ENCODE measurements at places on chromosomes 7 and 10. TPM values are rescaled to one million over a fixed set of nuclear protein-coding genes. Genes with fewer than 3 reads are reported as not detected.

GRCh38 chr7:102891693-102892261 lies 21.0 kb upstream of the LRRC17 start:
- DNase-seq, result no peak

CFAP70 gene
- 0.32 TPM for total RNA-seq

IFIT1B gene
- total RNA-seq, result not detected

SPDYE3 gene
- not detected for total RNA-seq

DNA sequence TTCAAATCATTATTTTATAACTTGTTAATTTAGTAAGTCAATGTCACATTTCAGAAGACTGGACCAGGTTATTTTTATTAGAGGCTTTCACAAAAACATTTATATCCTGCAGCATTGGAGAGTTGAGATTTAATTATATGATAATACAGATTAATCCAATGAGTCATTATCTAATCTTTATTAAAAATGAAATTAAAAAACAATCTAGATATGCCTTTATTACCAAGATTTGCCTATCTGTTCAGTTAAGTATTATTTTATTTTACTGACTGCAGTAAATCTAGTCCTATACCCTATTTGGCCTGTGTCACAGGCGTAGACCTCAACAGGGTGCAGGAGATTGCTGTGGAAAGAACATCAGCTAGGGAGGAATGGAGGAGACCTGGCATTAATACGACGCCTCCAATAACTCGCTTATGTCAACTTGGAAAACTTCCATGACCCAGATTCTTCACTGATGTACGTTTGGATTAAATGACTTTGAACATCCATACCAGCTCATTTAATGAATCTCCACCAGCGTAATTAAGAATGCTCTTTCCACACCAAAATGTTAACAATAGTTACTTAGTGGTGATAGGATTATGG lies 18.2 kb downstream of the PAXIP1 start:
- DNase-seq, result no peak

TMEM139 gene
- total RNA-seq, result 4.0 TPM

- DNase-seq, result peak; percentile 2
These were observed 94.3 kb downstream of the THSD7A start for GRCh38 chr7:11737723-11738122.

VWA2 gene
- not detected for total RNA-seq

DNA sequence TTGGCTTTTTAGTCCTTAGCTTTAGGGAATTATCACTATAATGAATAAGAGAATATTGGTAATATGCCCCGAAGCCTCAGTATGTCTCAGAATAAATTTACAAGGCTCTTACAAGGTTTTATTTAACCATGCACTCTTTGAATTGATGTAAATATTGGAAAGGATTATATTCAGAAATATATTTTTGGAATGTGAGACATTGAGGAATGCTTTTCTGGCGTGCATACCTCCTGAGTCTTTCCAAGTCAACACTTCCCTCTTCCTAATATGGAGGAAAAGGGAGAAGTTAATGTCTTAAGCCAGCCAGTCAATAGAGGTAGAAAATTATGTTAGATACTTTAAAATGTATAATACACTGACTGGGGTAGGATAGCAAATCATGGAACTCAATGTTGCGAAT lies 1.2 kb upstream of the OR2F1 start:
- no peak for DNase-seq

- DNase-seq, result no peak
These were observed 181.0 kb downstream of the COBL start for GRCh38 chr7:51135576-51135975.

GRCh38 chr7:116952635-116953371 lies 498 bp upstream of the ST7 start:
- no peak for DNase-seq

DNA sequence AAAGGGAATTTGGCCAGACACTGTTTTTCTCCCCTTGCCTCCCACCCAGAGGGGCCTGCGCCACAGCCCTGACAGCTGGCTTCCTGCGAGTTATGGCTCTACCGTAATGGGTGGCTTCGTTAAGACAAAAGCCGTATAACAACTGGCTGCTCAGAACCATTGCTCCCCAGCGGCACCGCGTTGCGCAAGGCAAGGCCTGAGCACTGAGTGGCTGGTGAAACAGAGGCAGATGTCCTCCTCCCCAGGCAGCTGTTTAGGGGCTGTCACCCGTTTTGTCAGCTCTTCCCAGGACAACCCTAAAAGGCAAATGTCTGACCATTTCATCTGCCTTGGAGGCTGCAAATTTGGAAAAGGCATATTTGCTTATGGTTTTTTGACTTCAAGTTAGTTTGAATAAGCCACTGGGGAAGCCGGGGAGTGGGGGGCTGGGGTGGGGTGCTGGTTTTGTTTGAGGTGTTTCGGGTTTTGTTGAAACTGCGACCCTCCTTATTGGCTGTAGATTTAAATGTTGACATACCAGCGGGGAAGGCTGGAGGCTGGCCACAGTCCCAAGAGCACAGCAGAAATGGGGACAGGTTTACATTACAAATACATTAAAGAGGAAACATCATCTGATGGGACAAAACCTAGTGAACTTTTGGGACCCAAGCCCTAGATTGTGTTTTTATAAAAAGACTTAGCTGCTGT lies 681 bp upstream of the SPOCK2 start:
- no peak for DNase-seq

- no peak for DNase-seq
These were observed 262.8 kb downstream of the ZEB1 start for GRCh38 chr10:31581741-31582323.
